ENCODE measurements at places on chromosomes 12 and 14.

GRCh38 chr12:5783289-5783920 is 161.7 kb downstream of the ANO2 start:
- no peak for DNase-seq

DNA sequence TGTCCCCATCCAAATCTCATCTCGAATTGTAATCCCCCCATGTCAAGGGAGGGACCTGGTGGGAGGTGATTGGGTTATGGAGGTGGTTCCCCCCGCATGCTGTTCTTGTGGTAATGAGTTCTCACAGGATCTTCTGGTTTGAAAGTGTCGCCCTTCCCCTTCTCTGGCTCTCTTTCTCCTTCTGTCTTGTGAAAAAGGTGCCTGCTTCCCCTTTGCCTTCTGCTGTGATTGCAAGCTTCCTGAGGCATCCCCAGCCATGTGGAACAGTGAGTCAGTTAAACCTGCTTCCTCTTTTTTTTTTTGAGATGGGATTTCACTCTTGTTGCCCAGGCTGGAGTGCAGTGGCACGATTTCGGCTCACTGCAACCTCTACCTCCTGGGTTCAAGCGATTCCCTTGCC is 104.0 kb downstream of the CCDC91 start:
- no peak for DNase-seq

DNA sequence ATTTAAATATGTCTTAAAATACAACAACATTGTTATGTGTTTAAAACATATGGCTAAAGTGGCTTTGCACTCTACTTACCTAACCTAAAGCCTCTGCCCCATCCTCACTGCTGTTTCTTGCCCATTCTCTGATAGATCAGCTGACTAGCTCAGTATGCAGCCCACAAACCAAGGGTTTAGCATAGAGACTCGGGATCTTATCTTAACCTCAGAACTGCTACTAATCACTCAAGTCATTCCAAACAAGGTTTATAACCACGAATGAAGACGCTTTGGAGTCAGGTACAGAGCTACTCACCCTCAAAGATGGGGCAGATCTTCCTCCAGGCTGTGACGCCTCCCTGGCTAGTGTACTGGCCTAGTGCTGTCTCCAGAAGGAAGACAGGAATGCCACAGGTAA is 19.3 kb downstream of the SLC6A13 start:
- no peak for DNase-seq

DNA sequence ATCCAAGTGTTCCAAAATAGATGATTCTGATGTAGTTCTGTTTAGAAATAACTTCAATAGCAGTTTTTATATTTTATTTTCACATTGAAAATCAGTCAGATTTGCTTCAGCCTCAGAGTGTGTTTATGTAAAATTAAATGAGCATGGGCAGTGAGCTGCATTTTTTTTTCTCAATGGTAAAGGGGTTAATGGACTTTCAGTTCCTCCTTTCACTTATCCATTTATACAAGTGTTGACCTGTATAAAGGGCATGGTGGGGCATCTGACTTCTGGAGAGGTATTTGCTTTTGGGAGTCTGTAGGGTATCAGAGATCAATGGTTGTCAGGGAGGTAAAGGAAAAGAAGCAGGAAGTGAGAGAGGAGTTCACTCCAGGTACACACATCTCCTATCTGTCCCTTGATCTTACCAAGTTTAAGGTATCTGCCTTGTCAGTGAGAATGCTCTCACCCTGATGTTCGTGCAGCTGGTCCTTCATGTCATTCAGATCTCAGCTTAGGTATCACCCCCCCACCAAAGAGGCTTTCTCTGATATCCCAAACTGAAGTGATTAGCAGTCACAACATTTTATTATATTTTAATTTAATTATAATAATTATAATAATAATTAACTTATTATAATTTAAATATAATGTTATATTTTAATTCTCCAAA is 181.6 kb upstream of the LMNTD1 start:
- DNase-seq = no peak

GRCh38 chr12:101619858-101620761 is 25.3 kb downstream of the MYBPC1 start:
- DNase-seq = no peak

All from stimulated activated CD4-positive, alpha-beta T cell treated with anti-CD3 and anti-CD28 coated beads, TNF-alpha, amount 100 ng/mL, for 24 hours (primary cell).